KBM-7 (cell line): ENCODE measurements at places on chromosomes 3 and 15.

- peak; percentile 92 for DNase-seq
Observed at GRCh38 chr15:69058830-69059556, 44.5 kb downstream of the NOX5 start.

- no peak for DNase-seq
Observed at GRCh38 chr15:96264351-96264798, 66.1 kb upstream of the NR2F2 start.

- no peak for DNase-seq
Observed at GRCh38 chr3:33250712-33251111, 26.5 kb upstream of the FBXL2 start.

- DNase-seq, result no peak
Observed at GRCh38 chr3:18438586-18438985, 13.4 kb upstream of the SATB1 start.

- no peak for DNase-seq
Observed at GRCh38 chr3:69697381-69697780, 41.9 kb upstream of the MITF start.

- no peak for DNase-seq
Observed at GRCh38 chr3:71641674-71642073, 58.1 kb upstream of the FOXP1 start.

DNA sequence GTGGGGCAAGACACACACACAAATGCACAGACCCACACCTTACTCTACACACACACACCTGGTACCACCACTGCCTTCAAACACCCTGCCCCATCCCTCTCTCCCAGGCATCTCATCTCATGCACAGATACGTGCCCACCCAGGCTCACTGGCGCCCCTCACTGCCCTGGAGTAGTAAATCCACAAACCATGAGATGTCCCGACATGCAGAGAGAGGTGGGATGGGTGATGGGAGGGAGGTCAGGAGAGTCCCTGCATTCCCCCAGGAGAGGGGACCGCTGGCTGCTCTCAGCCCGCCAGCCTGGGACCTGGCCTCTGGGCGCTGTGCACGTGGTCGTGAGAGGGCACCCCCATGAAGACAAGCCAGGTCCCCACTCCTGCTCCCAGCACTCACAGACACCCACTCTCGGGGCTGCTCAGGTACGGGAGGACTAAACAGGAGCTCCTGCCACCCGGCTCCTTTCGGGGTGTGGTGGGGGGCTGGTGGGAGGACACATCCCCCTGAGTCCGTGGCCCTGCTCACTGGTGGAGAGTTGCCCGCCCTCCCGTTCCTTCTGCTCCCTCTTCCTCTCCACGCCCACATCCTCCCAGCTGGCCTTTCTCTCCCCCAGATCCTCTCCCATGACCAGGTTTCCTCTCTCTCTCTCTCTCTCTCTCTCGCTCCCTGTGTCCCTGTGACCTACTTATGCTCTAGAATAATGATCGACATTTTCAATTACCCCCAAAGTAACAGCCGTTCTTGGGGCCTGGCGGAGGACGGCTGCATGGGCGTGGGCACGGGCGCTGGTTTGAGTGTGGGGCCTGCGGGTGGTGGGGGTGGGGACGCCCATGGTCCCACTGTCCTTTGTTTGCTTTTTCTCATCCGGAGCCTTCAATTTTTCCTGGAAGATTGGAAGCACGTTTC lies 18.9 kb upstream of the CSPG4 start:
- DNase-seq, result peak; percentile 84

DNA sequence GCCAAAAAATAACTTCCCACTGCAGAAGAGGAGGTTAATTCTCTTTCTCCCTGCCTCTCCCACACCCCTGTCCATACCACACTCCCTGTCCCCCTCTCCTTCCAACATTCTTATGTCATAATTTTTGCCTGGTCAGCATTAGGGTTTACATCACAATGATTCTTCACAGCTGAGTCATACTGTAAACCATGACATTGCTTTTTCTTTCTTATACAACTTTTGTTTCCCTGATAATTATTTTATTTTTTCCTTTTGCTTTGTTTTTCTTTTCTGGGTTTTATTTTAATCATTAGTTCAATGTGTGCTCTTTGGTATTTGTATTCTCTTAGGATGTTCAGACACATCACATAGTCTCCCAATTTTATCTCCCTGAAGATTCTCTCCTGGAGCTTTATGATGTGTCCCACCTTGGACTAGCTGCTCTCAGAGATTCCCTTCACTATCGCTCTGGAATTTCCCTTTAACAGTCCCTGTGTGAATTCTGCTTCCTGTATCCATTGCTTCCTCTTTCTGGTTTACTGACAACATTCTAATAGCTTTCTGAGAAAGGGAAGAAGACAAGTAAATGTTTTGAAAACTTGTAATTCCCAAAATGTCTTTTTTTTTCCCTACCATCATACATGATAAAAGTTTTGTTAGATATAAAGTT lies 70.7 kb downstream of the SOX2 start:
- DNase-seq, result no peak

- DNase-seq, result no peak
Observed at GRCh38 chr3:194938845-194939531, 253.3 kb downstream of the FAM43A start.

DNA sequence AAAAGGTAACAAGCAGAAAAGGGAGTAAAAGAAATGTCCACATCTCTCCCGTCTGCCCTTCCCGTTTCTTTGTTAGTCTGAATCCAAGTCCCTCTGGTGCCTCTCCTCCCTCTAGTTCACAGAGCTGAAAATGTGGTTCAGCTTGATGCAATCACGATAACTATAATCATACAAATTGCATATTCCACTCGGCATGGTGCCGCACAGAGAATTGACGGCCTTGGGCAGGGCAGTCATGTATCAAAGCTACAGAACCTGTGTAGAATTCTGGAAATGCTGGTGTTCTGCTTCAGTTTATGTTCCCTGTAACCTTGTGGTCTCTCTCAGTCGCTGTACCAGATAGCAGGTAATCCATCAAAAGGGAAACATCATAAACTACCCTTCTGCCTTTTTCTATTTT lies 562.9 kb upstream of the CBLB start:
- DNase-seq, result no peak

DNA sequence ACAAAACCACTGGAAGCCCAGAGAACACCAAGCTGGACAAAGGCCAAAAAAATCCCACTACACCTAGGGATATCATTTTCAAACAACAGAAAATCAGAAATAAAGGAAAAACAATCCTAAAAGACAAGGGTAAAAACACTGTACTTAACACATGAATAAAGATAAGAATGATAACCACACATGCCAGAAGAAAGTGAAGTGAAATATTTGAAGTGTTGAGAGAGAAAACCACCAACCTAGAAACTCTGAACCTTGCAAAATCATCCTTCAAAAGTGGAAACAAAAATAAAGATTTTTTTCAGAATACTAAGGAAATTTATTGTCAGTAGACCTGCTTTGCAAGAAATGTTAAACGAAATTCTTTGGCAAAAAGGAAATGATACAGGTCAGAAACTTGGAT lies 45.1 kb downstream of the KPNA1 start:
- no peak for DNase-seq

GRCh38 chr3:14514323-14514720 lies 25.8 kb downstream of the GRIP2 start:
- no peak for DNase-seq

GRCh38 chr15:90225504-90226234 lies 8.1 kb downstream of the CIB1 start:
- no peak for DNase-seq

DNA sequence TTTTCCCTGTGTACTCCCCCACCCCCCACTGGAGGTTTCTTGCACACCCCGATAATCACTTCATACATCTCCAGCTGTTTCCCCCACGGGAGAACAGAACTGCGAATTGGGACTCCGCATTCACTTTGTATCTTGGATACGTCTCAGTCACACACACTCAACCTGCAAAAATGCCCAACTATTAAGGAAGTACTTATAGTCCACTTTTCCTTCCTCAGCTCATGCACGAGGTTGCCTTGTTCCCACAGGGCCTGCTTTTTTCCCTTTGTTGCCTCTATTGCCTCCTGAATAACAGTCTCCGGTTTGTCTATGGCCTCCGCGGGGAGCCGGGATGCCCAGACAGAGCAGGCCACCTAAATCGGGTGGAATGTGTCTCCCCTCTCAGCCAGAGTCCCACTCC lies 282.3 kb downstream of the PYDC2 start:
- no peak for DNase-seq

- no peak for DNase-seq
Observed at GRCh38 chr3:136885357-136886213, 23.6 kb downstream of the NCK1 start.

DNA sequence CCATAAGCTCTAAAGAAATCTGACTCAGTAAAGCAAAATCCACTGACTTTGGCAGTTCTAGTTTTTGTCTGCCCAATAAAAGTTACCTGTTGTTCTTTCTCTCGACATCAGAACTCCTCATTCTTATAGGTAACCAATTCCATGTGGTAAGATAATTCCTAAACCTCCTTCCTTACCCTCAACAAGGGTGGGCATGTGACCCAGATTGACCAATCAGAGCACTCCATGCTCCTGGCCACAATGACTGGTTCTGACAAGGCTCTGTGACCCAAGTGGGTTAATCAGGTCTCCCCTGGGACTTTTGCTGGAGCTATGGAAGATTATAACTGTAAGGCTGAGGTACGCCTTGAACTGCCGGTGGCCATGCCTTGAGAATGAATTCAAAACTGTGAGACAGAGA lies 31.7 kb downstream of the LINS1 start:
- no peak for DNase-seq

- DNase-seq, result no peak
Observed at GRCh38 chr3:27679691-27680090, 42.4 kb downstream of the EOMES start.

DNA sequence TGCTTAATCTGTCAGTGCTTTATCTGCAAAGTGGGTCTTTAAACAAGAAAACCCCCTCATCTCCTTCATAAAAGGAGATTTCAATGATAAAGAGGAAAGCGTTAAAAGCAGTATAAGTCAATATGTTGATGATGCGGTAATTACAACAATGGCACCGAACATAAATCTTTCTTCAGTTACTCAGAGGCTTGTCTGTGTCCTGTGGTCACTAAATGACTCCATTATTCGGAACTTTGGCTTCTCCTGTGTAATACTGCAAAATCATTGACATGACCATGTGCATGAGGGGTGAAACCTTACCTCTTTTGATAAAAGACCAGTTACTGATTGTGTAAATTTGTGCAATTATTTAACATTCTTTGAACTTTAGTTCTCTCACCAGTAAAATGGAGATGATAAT lies 4.8 kb upstream of the USP3 start:
- DNase-seq, result no peak

GRCh38 chr3:50567011-50567385 lies 549 bp downstream of the C3orf18 start:
- DNase-seq, result no peak

DNA sequence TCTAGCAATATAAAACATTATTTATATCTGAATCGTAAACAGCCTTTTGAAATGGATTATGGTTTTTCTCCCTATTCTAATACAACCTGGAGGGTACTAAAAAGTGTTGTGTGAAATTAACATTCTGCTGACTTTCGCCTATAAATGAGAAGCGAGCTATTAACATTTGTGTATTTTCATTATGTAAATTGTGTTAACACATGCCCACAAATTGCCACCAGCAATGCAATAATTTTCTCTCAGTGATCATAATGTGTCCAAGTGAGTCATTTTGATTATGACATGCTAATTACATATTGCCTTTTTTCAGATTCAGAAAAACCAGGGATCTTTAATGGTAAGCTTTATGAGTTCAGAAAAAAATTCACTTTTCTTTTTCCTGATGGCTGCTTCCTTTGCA lies 77.4 kb upstream of the SKOR1 start:
- no peak for DNase-seq

GRCh38 chr15:93188236-93188635 lies 99.2 kb upstream of the RGMA start:
- no peak for DNase-seq

DNA sequence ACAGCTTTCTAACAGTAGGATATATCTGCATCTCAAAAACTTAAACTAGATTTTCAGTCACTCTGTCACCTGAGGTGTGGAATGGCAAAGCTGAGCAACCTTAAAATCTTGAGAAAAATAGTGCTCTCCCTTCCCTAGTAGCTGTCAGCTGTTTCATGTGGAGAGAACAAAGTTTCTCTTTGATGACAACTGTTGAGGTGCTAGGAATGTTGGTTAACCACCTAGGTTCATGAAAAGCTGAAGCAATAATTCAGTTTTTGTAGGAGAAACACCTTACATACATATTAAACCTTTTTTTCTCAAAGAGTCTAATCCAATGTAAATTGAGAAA lies 40.8 kb downstream of the TCF12 start:
- DNase-seq, result no peak

GRCh38 chr3:12957339-12957738 lies 115.9 kb downstream of the IQSEC1 start:
- no peak for DNase-seq

DNA sequence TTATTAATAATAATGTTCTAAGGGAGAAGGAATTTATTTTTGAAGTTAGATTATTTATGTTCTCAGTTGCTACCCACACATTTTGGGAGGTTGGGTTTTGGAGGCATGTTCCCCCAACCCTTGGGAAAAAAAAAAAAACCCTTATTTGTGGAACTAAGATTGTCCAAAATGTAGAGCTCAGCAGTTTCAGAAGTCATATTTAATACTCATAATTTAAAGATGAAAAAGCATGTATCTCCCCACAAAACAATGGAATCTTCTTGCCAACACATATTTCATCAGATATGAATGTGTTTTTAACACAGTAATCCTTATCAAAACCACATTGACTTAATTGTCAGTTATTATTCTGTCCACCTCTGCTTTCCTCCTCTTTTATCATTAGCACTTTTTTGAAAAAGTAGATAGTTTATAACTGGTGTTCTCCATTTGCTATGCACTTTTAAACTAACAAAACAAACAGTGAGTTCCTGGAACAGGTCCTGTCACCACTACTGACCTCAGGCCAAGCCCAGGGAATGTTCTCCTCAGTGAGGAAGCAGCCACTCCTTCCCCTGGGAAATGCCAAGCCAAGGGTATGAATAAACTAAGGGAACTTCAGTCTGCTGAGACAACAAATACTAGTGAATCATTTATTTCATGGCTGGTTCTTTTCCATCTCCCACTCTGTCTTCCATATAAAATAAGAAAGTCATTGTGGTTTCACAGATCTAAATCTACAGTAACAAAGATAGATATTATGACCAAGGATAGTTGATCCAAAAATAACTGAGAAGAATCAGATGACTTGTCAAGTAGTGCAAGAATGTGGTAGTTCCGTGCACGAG lies 414.4 kb upstream of the ALCAM start:
- no peak for DNase-seq

DNA sequence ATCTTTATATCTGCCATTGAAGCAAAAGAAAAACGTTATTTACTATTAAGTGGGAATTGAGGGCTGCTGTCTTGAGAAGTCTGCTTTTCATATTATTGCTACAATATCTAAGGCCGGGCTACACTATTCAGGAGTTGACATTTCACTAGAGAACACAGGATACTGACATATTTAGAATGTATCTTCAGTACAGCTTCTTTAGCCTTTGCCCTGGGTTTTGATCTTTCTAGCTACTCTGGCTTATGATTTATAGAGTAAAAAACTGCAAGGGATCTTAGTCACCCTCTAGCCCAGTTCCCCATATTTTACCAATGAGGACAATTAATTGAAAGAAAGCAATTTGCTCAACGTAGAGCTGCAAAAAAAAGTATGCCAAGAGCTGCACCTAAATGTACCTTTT lies 307.4 kb upstream of the DPPA4 start:
- no peak for DNase-seq

GRCh38 chr15:84749111-84749991 lies 959 bp downstream of the ZNF592 start:
- DNase-seq, result peak; percentile 79
